ENCODE measurements at places on chromosomes 1 and 21. TPM values are rescaled to one million over a fixed set of nuclear protein-coding genes. Genes with fewer than 3 reads are reported as not detected.

DNA sequence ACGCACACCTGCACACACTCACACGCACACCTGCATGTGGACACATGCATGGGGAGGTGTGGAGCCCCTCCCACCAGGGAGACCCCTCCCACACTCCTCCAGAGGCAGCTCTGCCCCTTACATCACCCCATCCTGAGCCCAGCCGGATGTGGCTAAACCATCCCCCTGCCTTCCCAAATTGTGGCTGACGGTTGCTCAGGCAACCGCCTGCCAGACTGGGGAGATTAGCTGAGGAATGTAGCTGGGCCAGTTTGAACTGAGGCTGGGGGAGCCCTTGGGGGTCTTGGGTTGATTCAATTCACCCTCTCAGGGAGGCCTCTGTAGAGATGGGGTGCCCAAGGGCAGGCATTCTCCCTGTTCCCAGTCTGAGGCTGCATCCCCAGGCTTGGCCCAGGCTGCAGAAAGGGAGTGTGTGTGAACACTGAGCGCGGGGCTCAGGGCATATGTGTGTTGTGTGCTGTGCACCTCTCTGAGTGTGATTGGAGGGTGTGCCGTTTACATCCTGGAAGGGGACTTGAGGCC lies 12.9 kb downstream of the PTPRU start:
- DNase-seq: no peak

DNA sequence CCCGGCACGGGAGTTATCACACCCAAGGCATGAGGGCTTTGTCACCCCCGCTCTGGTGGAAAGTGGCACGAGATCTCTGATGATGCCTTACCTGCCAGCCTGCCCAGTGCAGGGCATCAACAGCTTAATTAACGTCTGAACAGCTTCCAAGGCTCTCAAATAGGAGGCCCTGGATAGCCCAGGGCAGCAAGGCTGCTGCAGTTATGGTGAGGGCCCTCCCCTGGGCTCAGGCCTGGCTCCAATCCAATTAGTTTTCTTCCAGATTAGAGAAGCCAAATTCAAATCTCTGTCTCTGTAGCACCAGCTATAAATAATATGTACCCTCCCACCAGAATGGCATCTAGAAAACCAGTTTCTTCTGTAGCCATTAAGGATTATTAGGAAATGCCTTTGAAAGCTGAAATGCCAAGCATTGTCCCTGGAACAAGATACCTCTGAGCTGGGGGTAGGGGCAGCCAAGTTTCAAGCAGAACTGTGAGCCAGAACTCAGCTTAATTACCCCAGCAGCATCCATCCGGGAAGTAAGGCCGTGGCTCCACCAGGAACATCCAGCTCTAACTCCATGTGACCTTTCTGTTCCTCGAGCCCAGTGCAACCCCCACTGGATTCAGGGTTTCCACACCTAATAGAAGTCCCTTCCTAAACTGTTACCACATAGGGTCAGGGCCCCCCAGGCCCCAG lies 12.5 kb downstream of the QSOX1 start:
- DNase-seq: no peak

- DNase-seq: no peak
These were observed 81.1 kb downstream of the SIK1 start for GRCh38 chr21:43345746-43346409.

KTI12 gene
- total RNA-seq: 7.7 TPM

CYP2J2 gene
- total RNA-seq: 31.1 TPM

DNA sequence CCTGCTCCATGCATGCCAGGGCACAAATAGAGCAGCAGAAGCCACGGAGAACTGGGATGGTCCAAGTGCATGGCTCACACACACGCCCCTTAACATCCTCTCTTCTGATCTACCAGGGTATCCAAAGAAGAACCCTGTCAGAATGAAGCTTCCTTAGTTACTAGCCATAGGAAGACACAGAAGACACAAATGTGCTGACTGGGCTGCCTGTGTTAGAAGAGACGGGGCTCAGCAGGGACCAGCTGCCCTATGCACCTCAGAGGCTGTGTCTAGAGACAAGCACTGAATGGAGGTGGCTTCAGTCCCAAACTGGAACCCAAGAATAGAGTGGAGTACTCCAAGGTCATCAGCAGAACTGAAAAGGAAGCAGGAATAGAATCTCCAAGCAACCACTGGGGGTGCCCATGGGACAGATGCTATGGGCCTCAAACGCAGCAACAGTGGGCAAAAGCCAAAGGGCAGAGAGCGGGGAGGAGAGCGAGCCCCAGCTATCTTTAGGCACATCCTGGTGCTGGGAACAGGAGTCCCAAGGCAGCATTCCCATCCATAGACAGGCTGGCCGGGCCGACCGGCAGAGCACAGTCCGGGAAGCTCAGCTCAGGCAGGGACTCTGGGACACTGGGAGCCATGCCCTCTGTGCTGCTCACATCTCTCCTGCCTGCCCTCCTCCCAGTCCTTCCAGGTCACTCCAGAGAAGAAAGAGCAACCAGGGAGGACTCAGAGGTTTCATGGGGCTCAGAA lies 9.5 kb downstream of the SLC6A9 start:
- no peak for DNase-seq

DNA sequence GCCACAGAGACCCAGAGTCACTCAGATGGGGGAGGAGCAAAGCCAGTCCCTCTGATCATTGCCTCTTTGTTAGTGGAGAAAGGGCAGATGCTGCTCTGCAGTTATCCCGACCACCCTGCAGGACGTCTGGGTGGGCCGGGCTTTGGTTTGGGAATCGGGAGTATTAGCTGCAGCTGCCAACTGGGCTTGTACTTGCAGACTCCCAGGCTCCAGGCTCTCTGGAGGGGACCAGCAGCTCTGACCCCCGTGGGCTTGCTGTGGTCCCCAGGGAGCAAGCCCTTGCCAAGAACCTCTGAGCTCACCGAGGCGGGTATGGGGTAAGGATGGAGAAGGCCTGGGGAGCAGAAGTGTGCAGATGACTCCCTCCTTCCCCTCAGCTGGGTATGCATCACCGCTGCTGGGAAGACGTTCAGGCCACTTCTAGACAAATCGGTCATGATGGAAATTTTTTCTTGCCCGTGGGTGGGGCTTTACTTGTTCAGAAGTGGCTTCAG lies 21.6 kb downstream of the MAPKAPK2 start:
- DNase-seq: peak; percentile 43

GRCh38 chr1:234537236-234537635 lies 58.3 kb upstream of the TARBP1 start:
- DNase-seq: no peak

GRCh38 chr1:34776911-34777310 lies 4.1 kb upstream of the GJB3 start:
- no peak for DNase-seq

- DNase-seq: no peak
These were observed 37.8 kb downstream of the MEGF6 start for GRCh38 chr1:3573500-3573899.

DNA sequence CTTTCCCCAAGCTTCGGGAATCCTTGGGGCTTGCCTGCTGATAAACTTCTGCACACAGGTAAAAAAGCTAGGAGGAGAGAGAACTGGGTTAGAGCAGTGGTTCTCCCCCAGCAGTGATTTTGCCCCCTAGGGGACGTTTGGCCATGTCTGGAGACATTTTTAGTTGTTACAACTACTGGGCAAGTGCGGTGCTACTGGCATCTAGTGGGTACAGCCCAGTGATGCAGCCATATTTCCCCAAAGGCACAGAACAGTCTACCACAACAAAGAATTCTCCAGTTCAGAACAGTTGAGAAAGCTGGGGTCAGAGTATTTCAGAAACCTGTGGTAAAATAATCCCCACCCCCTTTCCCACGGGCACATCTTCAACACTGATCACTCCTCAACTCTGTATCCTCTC lies 41.3 kb downstream of the LRRC71 start:
- DNase-seq: no peak

FBXO28 gene
- 33.2 TPM for total RNA-seq

SLC25A34 gene
- 22.6 TPM for total RNA-seq

- DNase-seq: no peak
These were observed 19.8 kb upstream of the UBR4 start for GRCh38 chr1:19229828-19230325.

DNA sequence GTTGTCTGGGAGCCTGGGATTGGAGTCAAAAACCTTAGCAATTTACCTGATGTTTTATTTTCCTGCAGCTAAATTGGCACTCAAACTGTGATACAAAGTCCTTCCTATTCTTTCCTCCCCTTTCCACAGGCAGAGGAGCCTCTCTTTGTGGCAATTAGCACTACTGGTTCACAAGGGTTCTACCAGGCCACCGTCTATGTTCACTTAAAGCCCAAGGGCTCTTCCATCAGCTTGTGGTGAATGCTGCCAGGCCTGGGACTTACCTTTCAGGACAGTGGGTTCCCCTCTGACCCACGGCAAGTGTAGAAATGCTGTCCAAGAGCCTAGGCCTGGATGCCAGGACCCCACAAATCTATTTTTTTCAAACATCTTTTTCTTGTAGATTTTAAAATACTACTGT lies 251.9 kb upstream of the B3GALT2 start:
- DNase-seq: no peak

FAM76A gene
- 13.9 TPM for total RNA-seq

- no peak for DNase-seq
These were observed 59.5 kb downstream of the MRPS6 start for GRCh38 chr21:34132926-34133325.

DNA sequence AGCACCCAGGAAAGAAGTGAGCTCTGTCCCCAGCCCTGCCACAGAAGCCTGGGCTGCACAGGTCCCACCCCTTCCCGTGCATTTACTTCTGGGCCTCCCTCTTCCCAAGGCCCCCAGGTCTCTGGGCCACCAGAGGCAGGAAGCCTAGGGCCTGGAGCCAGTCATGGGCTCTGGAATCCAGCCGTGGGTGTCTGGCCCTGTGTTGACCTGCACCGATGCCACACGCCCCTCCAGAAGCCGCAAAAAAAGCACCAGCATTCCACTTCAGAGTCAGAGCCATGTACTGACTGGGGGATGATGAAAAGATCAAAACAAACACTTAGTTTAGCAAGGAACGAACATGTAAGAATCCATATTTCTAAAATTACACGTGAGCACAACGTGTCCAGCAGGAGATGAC lies 141.7 kb downstream of the NPHP4 start:
- no peak for DNase-seq

DNA sequence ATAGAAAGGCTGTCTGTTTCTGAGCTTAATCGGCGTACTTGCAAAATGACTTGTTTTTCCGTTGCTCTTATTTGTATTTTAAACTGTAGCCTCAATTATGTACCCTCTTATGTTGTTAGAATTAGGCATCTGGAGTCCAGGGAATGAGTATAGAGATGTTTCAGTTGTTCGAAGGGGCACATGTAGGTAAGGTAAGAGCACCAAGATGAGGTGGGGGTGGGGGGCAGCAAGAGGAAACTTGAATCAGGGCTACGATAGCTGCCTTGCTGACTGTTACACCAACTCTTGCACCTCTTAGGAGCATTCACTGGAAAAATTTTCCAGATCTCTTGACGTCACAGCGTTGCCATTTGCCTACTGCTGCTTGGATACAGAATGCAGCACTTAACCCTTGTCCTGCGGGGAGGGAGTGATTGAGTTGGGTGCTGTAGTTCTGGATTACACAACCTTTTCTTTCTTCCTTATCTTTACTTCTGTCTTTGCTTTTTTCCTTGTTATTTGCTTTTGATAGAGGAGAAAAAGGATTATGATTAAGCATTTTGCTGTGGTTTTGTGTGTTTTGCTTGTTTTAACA lies 3.2 kb downstream of the ATP1B1 start:
- peak; percentile 87 for DNase-seq

DCAF8 gene
- total RNA-seq: 83.3 TPM

TMEM81 gene
- total RNA-seq: 2.0 TPM

- DNase-seq: no peak
These were observed 770 bp upstream of the RC3H1 start for GRCh38 chr1:174022976-174023277.

CCDC27 gene
- total RNA-seq: not detected

C1orf56 gene
- total RNA-seq: 3.0 TPM

- DNase-seq: no peak
These were observed 3.6 kb downstream of the GIPC2 start for GRCh38 chr1:78049396-78049795.

- no peak for DNase-seq
These were observed 106.7 kb downstream of the CAMTA1 start for GRCh38 chr1:6891781-6892579.

DNA sequence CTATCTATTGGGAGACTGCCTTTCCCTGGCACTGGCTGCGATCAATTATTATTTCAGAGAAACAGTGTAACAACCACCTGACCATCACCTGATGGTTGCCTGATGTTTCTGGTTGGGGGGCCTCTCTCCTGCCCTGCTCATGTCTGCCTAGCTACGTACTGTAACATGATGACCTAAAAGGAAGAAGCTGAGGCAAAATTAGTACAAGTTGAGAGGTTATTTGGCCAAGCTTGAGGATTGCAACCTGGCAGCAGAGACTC lies 58.3 kb downstream of the OLFML3 start:
- no peak for DNase-seq

GRCh38 chr1:183810121-183810520 lies 5.2 kb downstream of the RGL1 start:
- DNase-seq: no peak

RABIF gene
- total RNA-seq: 12.0 TPM

DNA sequence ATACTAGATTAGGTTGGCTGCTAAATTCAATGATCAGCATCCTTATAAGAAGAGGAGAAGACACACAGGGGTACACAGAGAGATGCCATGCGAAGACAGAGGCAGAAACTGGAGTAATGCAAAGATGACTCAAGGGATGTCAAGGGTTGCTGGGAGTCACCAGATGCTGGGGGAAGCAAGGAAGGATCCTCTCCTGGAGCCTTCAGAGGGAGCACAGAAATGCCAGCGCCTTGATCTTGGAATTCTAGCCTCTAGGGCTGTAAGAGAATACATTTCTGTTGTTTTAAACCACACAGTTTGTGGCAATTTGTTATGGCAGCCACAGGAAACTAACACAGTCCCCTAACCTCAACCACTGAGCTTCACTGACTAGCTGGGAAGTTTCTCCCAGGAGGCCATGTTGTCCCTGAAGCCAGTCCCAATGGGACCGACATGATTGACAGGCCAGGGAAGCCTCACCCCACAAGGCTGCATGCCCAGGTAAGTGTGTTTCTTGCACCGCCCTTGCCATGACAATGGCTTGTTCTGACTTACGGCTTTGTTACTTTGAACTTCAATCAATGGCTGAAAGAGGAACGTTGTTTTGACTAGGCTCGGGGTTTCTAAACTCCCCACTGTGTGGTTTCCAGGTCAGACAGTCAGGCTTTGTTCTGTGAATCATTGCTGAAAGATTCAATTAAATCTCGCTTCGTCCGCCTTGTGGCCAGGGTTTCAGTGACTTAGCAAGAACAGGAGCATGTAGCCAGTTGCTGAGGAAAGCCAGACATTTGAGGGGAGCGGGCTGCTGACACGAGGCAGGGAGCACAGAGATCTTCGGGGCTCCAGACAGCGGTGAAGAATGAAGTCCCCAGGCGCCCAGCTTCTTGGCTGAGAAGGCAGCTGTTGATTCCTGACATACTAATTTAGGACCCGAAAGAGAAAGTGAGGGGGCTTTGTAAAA lies 62.3 kb downstream of the RUNX1 start:
- DNase-seq: peak; percentile 20

- DNase-seq: no peak
These were observed 27.3 kb downstream of the F11R start for GRCh38 chr1:160993544-160994193.

All from left colon (tissue), 2 donors.